ENCODE measurements at places on chromosomes 7 and 10.
A peak's percentile ranks its signal among the peaks of the same experiment; 100 is the strongest.

DNA sequence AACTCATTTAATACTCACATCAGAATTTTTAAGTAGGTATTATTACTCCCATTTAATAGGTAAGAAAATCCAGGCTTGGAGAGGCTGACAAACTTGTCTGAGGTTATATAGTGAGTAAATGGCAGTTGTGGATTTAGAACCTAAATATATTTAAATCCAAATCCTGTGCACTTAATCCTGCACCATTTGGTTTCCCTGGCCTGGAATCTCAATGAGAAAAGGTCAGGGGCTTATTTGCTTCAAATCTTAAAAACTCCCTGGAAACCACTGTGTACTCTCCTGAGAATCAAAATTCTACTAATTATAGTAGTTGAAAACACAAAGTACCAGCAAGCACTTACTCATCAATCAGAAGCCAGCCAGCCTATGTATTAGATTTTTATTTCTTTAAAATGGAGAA is 97.7 kb downstream of the DNMBP start:
- DNase-seq, result no peak

- no peak for DNase-seq
Measured at GRCh38 chr10:113718969-113719822, 32.3 kb upstream of the PLEKHS1 start.

DNA sequence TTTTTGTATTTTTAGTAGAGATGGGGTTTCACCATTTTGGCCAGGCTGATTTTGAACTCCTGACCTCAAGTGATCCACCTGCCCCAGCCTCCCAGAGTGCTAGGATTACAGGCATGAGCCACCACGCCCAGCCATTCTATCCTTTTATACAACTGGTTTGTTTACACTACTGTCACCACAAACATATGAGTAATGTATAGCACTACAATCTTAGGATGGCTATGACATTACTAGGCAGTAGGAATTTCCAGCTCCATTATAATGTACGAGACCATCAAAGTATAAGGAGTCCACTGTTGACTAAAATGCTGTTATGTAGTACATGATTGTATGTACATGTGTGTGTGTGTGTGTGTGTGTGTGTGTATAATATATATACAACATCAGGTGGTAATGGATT is 1126.1 kb upstream of the LRRN3 start:
- no peak for DNase-seq

DNA sequence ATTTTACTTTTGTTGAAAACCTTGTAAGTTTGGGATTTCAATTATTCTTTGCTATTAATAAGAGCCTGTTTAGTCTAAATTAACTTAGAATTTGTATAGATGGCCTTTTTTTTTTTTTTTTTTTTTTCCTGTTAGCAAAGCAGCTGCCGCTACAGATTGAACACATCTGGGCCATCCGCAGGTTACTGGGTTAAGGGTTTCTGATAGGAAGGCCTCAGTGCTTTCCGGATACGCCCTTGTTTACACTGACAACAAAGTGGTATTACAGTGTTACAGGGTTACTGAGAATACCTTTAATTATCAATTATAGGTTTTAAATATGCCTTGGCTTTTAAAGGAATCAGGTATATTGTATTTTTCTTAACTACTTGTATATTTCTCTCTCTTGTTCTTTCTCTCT is 76.8 kb downstream of the PTN start:
- no peak for DNase-seq

- no peak for DNase-seq
Measured at GRCh38 chr7:138097064-138097741, 20.9 kb downstream of the AKR1D1 start.

DNA sequence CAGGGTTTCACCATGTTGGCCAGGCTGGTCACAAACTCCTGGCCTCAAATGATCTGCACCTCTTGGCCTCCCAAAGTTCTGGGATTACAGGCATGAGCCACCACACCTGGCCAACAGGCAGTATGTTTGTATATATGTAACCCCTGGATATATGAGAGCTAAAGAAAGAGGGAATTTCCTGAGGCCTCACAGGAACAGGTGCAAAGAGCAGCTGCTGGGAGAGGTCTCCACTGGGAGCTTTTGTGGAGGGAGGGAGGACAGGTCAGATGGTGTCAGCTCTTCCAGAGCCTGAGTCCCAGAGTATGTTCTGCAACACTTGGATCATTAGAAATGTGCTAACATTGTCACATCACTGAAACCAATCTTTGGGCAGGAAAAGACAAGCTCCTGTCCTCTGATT is 110.1 kb upstream of the KIF5B start:
- no peak for DNase-seq

DNA sequence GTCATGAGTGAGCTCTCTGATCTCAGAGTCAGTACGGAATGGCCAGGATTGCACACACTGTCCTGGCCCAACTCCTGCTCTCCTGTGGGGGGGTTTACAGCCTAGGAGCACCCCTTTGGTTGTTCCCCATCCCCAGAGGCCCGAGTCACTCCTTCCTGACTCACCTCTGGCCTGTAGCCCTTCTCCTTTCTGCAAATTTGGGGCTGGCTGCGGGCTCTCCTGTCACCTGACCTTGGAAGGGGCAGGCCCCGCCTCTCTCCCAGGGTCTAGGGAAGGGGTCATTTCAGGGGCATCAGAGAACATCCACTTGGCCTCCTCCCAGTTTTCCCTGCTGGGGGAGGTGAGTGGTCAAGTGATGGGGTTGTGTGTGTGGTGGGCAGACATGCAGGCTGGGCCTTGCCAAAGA is 1.7 kb downstream of the NYAP1 start:
- DNase-seq, result no peak

GRCh38 chr7:99108613-99109012 is 35.3 kb downstream of the SMURF1 start:
- DNase-seq, result no peak

DNA sequence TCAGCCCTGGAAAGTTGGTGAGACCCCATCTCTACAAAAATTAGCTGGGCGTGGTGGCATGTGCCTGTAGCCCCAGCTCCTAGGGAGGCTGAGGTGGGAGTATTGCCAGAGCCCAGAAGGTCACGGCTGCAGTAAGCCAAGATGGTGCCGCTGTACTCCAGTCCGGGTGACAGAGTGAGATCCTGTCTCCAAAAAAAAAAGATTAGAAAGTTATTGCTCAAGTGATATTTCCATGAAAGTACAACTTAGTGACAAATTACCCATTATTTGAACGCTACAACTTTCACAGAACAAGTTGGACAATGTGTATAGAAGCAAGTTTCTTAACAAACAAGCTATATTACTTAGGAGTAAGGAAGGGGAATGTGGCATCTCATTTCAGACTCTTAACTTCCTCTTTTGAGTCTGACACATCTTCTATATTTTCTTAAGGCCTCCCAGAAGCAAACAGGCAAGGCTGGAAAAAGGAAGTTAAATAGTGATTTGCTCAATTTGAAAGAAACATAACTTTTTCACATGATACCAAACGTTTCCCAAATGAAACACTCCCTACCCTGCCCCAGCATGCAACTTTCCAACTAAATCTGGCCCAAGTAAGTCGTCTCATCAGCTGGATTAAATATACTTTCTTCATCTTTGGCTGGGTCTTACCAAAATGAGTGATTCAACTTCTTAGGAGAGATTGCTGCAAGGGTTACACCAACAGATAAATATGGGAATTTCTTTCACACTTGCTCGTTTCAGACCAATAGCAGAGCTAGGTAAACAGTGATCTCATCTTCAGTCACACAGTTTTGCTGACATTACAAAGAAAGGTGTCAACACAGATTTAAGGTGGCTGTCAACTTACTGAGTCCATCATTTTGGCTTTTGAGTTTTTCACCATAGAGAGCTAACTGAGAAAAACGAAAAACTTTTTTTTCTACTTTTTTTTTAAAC is 66.3 kb upstream of the KLF6 start:
- no peak for DNase-seq

- DNase-seq, result no peak
Measured at GRCh38 chr10:130656187-130656575, 520.0 kb downstream of the GLRX3 start.

GRCh38 chr10:32680803-32681557 is 235.0 kb downstream of the CCDC7 start:
- DNase-seq, result no peak

DNA sequence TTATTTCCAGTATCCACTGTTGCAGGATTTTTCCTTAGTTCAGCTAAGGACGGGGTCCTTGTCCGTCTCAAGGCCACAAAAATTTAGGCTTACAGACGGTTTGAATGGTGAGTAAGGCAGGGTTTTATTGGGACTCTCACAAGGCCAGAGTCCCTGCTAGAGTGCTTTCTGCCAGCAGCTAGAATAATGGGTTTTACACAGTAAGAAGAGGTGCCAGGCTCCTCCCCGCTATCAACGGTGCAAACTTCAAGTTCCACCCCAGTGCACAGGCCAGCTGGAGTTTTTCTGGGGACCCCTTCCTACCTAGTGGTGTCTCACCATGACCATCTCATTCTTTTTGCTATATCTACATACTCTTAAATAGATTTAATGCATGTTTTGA is 198.5 kb upstream of the KCTD7 start:
- no peak for DNase-seq

GRCh38 chr10:57699944-57700343 is 567.8 kb downstream of the IPMK start:
- no peak for DNase-seq

GRCh38 chr10:117217196-117217761 is 20.0 kb downstream of the KCNK18 start:
- no peak for DNase-seq

DNA sequence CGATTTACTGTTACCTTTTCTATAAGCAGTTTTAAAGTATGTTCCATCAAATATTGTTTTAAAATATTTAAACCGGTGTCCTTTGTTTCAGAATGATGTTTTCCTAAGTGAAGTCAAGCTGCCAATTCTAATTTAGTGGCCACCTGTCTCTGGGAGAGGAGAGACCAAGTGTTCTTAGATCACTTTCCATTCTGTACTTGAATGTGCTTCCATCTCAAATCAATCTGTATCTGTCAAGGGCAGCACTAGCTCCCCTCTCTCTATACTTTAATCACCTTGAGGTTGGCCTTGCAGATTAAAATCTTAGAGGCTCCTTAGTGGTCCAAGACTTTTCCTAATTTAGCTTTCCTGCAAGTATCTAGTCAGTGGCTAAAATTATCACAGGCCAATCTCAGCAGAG is 49.6 kb downstream of the LGI1 start:
- no peak for DNase-seq

GRCh38 chr10:125584954-125585353 is 98.0 kb downstream of the TEX36 start:
- DNase-seq, result no peak

- no peak for DNase-seq
Measured at GRCh38 chr10:75238182-75239095, 2.7 kb upstream of the COMTD1 start.

- DNase-seq, result no peak
Measured at GRCh38 chr10:93488956-93489528, 6.9 kb upstream of the MYOF start.

GRCh38 chr7:68143345-68143744 is 1146.7 kb downstream of the TYW1 start:
- no peak for DNase-seq

DNA sequence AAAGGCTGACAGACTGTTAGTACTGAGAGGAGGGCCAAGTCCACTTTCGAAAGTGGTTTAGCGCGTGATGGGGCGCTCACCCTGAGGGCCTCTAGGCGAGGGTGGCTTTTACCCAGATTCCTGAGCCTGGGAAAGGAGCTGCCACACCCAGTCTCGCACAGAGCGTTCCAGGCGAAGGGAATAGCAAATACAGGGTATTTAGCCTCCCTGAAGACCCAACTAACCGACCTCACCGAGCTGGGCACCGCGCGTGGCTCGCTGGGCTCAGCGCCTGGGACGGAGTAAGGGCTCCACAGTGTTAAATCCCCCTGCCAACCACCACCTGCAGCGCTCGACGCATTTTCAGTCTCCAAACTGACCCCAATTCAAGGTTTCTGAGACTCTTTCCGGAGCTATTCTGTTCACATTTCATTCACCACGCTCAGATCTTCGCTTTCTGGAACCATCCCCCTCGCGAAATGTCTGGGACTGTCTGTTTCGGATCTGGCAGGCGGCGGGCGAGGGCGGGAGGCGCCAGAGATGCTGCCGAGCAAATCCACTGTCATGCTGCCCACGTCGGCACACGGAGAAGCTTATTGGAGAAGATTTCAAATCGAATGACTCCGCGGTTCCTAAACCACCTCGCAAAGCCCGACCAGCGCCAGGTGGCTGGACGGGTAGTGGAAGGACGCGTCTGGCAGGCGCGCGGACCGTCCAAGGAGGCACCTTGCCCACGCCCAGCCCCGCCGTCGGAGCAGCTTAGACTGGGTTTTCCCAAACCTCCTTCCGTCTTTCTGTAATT is 1.4 kb upstream of the OSBPL3 start:
- peak; percentile 49 for DNase-seq

DNA sequence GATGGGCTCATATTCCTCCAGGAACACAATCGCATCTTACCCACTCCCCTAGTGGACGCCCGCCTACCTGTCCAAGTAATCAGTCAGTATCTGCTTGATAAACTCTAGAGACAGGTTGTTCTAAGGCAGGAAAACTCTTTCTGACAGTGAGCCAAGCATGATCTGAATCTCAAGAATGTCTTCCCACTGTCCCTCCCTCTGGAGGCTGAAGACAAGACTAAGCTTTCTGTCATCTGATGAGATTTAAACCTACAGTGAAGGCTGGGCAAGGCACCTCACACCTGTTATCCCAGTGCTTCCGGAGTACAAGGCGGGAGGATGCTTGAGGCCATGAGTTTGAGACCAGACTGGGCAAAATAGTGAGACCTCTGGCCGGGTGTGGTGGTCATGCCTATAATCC is 586.6 kb downstream of the GALNT17 start:
- DNase-seq, result no peak

DNA sequence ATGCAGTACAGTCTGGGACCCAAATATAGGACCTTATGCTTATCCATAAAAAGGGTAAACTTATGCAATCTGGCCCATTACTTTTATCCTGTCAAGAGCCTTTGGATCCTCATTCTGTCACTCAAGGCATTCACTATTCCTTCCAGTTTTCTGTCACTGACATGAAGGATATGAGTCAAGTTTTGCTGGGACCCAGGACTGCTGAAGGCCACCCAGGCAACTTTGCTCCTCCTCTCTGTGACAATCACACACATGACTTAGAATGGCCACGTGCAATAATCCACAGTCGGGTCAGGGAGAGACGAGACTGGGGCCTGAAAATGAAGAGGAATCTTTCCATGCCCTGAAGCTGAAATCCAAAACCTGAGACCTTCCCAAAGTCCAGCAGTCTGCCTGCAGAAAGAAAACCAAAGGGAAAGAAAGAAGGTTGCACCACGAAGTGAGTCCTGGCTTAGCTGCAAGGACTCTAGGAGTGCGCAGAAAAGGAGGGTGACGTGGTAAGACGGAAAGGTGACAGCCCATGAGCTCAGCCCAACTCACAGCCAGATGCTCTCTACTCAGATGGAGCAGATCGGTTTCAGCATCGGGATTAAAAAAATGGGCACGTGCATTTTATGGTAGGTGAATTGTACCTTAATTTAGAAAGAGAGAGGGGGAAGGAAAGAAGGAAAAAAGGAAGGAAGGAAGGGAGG is 67.2 kb downstream of the VOPP1 start:
- no peak for DNase-seq

DNA sequence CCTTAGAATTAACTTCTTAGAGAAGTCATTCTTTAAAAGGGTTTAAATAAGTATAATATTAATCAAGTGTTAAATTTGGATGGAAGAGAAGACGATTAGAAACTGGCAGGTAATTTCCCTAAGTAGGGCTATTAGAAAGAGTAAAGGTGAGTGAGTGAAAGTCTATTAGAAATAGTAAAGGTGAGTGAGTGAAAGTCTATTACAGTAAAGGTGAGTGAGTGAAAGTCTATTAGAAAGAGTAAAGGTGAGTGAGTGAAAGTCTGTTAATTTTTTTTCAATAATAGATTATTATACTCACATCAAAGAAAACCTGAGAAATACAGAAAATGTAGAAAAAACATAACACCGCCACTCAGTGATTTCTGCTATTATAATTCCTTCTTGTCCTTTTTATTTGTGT is 10.8 kb upstream of the HBP1 start:
- no peak for DNase-seq

Measured in H54 (cell line).